Tibial nerve (tissue), 4 donors: ENCODE measurements at places on chromosomes 12 and 14.

DNA sequence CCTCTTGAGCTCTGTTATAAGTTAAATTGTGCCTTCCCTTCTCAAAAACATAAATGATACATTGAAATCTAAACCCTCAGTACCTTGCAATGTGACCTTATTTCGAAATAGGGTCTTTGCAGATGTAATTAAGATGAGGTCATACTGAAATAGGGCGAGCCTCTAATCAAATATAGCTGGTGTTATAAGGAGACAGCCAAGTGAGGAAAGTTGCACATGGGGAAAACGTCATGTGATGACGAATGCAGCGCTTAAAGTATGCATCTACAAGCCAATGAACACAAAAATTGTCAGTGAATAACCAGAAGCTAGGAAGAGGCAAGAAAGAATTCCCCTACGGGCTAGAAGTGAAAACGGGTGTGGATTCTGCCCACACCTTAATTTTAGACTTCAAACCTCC, 305.2 kb upstream of the FOXG1 start:
- DNase-seq: no peak

DNA sequence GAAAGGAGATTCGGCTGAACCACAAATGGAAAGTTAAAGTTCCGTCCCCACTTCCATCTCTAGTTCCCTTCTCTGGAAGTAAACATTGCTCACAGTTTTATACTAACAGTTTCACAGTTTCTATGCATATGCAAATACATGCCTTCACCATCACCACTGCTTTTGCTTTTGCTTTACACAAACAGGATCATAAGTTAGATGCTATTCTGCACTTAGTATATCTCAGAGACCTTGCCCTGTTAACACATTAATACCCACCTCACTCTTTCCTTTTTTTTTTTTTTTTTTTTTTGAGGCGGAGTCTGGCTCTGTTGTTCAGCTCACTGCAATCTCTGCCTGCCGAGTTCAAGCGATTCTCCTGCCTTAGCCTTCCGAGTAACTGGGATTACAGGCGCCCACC, 890 bp downstream of the TEP1 start:
- DNase-seq: no peak

GRCh38 chr12:132281038-132281437, 48.4 kb downstream of the GALNT9 start:
- no peak for DNase-seq

DNA sequence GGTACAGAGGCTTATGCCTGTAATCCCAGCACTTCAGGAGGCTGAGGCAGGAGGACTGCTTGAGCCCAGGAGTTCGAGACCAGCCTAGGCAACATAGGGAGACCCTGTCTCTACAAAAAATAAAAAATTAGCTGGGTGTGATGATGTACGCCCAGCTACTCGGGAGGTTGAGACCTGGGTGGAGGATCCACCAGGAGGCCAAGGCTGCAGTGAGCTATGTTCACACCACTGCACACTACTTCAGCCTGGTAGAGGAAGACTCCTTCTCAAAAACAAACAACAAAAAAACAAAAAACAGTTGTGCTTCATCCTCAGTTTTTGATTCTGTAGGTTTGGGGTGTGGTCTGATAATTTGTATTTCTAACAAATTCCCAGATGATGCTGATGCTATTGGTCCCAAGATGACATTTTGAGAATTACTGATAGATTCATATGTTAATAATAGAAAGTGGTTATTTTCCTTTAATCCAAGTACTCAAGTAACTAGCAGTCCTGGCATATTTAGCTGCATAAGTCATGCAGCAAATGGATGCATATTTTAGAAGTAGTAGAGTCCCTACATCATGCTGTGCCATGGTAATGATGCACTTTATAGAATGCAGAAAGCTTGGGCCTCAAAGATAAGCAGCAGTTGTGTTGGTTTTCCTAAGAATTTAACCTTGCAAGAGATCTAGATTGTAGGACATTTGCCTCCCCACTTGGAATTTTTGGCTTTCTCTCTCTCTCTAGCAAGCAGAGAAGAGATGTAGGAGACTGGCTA, 76.1 kb upstream of the PAWR start:
- no peak for DNase-seq

DNA sequence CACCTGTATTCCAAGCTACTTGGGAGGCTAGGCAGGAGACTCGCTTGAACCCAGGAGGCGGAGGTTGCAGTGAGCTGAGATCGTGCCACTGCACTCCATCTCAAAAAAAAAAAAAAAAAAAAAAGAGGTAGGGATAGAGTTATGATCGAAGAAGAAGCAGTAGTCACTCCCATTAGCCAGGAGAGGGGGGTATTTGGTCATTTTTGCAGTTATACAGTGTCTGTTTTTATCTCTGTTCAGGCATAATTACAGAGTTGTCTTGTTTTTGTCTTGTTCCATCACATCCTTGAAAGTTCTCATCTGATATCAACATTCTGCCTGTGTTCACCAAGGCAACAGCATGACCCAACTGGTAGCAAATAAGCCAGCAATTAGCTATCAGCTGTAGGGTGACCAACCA, 98.5 kb upstream of the TMPO start:
- DNase-seq: no peak

GRCh38 chr14:68173227-68173972, 353.8 kb downstream of the RAD51B start:
- no peak for DNase-seq

GRCh38 chr14:68976160-68977067, 2.7 kb downstream of the ACTN1 start:
- DNase-seq: no peak

DNA sequence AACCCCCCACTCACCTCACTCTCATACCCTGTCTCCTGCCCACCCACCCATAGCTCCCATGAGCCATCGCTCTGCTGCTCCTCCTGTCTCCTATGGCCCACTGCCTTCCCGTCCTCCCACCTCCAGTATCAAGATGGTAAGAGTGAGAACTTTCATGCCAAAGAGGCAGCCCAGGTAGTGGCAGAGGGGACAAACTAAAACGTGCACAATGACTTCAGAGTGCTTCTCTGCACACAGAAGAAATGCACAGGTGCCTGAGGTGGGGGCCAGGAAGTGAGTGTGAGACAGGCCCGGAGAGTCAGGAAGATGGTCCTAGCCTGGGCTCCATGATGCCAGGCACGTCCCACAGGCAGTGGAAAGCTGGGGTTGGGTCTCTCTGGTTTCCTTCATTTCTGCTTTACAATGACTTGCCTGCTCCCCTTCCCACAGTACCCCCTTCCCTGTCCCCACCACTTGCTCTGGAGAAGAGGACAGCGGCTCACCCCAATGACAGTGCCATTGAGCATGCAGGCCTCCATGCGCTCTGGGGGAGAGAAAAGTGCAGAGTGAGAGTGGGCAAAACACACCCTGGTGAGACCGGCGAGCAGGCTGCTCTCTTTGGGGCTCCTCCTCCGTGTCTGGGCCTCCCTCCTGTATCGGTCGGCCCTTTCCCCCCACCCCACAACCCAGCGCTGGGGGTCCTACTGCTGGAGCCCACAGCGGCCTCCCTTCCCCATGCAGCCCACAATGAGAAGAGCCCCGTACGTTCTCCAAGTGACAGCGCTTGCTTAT, 22.8 kb upstream of the ANO2 start:
- DNase-seq: no peak

- no peak for DNase-seq
These were observed 16.6 kb downstream of the ZFYVE21 start for GRCh38 chr14:103731916-103732867.

DNA sequence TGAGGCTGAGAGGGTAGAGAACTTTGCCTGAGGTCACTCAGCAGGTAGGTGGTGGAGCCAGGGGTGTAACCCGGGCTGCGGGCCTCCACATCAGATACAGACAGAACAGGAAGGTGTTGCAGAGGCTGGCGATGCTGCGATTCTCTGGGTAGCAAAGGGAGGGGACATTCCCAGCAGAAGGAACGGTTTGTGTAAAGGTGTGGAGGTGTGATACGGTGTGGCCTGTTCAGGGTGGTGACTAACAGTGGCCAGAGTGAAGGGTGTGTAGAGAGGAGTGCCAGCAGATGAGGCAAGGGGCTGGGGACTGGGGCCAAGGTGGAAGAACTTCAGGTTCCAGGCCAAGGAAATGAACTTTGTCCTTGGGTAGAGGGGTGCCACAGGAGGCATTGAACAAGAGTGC, 18.2 kb upstream of the FAIM2 start:
- no peak for DNase-seq

DNA sequence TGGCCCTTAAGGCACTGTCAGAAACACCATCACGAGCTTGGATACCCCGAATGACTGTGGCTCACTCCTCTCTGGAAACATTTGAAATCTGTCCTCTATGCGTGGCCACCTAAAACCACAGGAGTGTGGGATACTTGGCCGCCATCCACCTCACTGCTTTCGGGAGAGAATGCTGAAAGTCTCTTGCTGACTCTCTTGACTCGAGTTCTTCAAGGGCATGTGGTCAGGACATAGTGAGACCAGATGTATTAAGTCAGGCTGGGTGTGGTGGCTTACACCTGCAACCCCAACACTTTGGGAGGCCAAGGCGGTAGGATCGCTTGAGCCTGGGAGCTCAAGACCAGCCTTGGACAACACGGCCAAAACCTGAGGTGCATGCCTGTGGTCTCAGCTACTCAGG, 174.7 kb upstream of the ALG10B start:
- DNase-seq: no peak

DNA sequence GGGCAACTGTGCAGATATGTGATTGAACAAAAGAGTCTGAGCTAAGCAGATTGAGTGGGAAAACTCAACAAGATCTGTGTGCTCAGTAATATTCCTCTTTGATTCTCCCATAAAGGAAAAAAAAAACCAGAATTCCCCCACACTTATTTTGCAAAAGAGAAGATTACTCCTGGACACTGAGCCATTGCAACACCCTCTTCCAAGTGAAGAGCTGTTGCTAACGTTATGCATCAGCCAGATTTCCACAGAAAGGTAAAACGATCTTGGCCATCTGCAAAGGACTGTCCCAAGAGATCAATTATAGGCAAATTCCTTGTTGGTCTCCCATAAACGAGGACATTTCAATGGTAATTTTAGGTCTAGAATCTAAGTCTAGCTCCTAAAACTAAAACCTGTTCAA, 587.7 kb downstream of the C12orf50 start:
- no peak for DNase-seq

DNA sequence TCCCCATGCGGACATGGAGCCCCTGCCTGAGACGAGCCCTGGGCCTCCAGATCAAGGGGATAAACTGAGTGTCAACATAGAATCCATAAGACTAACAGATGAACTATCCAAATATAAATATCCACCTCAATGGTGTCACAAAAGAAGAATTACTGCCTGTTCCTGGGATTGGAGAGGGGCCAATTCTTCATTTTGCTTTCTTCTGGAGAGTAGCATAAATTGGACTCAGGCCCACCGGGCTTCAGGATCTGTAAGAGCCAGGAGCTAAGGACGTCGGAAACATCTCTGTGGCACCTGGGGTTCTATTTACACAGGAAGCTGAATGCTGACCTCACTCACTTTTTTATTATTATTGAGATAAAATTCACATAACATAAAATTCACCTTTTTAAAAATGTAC, 408.2 kb upstream of the CCDC196 start:
- no peak for DNase-seq

DNA sequence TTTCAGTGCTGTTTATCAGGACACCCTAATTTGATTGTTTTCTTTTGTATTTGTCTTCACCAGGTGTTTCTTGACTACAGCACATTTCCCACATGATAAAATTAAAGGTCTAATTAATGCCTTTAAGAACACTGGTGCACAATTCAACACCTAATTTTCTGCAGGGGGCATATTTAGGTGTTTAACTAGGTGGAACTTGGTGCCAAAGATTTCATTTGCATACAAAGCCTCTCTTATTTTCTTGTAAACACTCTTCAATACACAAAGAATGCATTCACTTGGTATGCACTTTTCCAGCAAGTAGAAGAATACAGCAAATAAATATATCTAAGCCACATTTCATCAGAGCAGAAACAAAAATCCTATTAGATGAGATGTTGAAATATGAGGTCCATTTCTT, 646.2 kb upstream of the FOXG1 start:
- no peak for DNase-seq
